ENCODE measurements at places on chromosomes 3 and 15. TPM values are rescaled to one million over a fixed set of nuclear protein-coding genes. Genes with fewer than 3 reads are reported as not detected.
A peak's percentile ranks its signal among the peaks of the same experiment; 100 is the strongest.

DNA sequence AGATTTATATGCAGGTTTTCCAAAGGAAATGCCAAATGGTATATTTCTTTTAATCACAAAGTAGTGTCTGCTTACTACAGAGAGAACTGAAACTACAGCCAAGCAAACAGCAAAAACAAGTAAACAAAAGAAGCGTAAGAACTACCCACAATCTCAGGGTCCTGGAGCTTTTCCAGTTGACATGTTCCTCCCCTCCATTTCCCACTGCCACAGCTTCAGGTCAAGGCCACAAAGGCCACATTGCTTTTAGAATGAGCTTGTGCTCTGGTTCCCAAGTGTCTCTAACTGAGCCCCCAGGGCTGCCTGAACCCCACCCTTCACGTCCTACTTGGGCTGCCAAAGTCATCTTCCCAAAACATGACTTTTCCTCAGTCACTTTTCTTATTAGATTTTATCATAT, 24.1 kb downstream of the CTDSPL start:
- peaks cover 32% of the 10 kb centered on the region for H3K4me1 ChIP-seq
- no peak overlapping the region for H3K4me3 ChIP-seq
- H3K27me3 ChIP-seq = no peaks in the 10 kb centered on the region
- no peak for DNase-seq

DNA sequence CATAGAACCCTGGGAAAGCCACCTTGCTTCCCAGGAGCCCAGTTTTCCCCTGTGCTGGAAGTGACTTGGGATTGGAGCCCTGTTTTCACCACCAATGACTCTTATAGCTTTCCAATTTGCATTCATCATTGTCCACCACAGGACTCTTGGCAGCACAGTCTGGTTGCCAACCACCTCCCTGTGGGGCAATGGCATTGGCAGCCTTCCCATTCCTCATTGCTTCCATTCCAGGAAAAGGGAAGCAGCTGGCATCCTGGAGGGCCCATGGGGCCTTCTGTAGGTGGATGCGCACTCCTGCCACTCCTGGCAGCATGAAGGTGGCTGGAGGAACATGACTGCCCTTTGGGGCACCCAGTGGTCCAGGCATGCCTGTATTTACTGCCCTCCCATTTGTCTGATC, 57.7 kb downstream of the FEM1B start:
- no peaks in the 10 kb centered on the region for H3K36me3 ChIP-seq
- peak overlapping the region; percentile 71 for H3K27ac ChIP-seq
- no peaks in the 10 kb centered on the region for H3K4me1 ChIP-seq
- DNase-seq = no peak
- no peaks in the 10 kb centered on the region for H3K27me3 ChIP-seq

DNA sequence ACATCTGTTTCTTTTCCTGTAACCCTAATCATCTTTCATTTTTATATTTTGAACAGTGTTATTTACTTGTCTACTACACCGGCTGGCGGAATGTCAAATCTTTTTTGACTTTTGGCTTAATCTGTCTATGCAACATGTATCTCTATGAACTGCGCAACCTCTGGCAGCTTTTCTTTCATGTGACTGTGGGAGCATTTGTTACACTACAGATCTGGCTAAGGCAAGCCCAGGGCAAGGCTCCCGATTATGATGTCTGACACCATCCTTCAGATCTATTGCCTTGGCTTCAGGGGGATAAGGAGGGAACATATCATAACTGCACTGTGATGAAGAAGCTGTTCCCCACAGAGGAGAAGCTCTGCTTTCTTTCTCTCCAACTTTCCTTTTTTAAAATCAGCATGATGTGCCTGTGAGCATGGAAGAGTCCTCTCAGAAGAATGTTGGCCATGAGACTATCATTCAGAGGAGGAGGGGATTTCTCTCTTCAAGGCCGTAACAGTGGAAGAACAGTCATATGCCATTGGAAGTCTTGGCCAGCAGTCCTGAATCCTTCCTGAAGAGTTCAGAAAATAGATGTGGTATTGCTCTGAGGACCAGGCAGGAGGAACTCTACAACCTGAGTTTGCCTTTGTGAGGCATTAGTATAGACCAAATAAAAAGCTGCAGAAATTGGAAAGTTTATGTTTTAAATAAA, 69.9 kb downstream of the SEC22A start:
- no peaks in the 10 kb centered on the region for H3K27me3 ChIP-seq
- H3K4me3 ChIP-seq = no peak overlapping the region

- peak overlapping the region; percentile 69 for H3K4me3 ChIP-seq
- peak; percentile 54 for DNase-seq
- no peaks in the 10 kb centered on the region for H3K36me3 ChIP-seq
- H3K27me3 ChIP-seq = no peaks in the 10 kb centered on the region
Measured at GRCh38 chr15:22786868-22787698, 639 bp downstream of the NIPA1 start.

DNA sequence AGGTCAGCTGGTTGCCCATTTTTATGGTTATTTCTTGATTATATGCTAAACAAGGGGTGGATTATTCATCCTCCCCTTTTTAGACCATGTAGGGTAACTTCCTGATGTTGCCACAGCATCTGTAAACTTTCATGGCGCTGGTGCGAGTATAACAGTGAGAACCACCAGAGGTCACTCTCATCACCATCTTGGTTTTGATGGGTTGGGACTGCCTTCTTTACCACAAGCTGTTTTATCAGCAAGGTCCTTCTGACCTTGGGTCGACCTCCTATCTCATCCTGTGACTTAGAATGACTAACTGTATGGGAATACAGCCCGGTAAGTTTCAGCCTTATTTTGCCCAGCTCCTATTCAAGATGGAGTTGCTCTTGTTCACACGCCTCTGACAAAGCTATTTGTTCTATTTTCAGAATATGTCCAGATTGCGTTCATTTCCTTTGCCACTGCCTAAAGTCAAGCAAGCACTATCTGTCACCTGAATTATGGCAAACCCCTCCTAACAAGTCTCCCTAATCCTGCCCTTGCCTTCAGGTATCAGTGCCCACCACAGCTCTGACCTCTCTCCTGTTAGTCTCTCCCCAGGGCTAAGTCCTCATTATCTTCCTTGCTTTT, 308.5 kb downstream of the ROBO2 start:
- H3K4me1 ChIP-seq = no peaks in the 10 kb centered on the region
- H3K27ac ChIP-seq = no peak overlapping the region
- H3K4me3 ChIP-seq = no peak overlapping the region

The RARRES1 gene
- total RNA-seq = 94.0 TPM

Data from kidney (tissue), 22 donors.